ENCODE measurements at places on chromosomes 12 and 14. TPM values are rescaled to one million over a fixed set of nuclear protein-coding genes. Genes with fewer than 3 reads are reported as not detected.
A peak's percentile ranks its signal among the peaks of the same experiment; 100 is the strongest.

DNA sequence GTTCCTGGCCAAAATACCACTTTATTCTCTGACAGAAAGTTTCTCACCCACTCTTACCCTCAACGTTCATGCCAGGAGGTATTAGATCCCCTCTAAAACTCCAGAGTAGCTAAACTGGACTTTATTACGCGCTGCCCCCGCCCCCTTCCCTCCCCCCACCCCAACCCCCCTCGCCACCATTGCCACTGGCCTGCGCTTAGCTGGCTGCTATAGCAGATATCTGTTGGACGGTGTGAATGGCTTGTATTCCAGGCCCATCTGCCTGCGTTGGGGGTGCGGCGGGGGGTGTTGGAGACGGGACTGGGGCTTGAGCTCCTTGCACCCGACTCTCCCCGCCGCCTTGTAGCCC is 564 bp upstream of the THTPA start:
- no peak for DNase-seq

DNA sequence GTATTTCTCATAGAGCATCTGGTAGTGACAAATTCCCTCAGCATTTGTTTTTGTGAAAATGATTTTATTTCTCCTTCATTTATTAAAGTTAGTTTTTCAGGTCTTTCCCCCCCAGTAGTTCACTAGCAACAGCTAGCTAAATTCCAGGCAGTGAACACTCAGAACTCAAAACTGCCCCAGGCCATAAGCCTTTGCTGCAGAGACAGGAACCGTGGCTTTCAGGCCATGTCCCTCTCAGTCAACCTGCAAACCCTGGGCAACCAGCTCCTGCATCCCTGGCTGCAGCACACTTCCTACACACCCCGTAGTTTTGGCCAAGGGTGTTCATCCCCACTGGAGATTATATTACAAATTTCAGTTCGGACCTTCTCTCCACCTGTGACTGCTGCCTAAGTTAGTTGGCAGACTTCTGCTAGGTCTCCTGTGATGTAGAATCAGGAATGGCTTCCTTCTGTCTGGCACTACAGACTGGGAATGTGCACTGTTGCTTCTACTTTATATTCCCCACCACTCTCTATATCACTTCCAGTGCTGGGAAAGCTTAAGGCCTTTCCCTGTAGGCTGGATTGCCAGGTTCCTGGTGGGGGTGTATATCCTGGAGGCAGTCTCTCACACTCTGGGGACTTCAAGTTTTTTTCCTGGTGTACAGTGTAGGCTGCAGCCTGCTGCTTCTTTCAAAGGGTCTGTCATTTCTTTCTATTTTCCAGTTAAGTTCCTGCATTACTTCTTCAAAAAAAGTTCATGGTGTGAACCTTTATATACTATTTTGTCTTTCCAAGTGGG is 924.4 kb upstream of the LRFN5 start:
- no peak for DNase-seq

- no peak for DNase-seq
Observed at GRCh38 chr14:75667099-75667765, 6.2 kb downstream of the TTLL5 start.

The SERPINA10 gene
- total RNA-seq: not detected

GRCh38 chr12:107329569-107330324 is 236.4 kb upstream of the CRY1 start:
- no peak for DNase-seq

The ALX1 gene
- total RNA-seq: not detected

GRCh38 chr14:64844969-64845536 is 34.7 kb downstream of the SPTB start:
- no peak for DNase-seq

GRCh38 chr12:114319422-114319821 is 86.5 kb downstream of the TBX5 start:
- DNase-seq: peak; percentile 78

DNA sequence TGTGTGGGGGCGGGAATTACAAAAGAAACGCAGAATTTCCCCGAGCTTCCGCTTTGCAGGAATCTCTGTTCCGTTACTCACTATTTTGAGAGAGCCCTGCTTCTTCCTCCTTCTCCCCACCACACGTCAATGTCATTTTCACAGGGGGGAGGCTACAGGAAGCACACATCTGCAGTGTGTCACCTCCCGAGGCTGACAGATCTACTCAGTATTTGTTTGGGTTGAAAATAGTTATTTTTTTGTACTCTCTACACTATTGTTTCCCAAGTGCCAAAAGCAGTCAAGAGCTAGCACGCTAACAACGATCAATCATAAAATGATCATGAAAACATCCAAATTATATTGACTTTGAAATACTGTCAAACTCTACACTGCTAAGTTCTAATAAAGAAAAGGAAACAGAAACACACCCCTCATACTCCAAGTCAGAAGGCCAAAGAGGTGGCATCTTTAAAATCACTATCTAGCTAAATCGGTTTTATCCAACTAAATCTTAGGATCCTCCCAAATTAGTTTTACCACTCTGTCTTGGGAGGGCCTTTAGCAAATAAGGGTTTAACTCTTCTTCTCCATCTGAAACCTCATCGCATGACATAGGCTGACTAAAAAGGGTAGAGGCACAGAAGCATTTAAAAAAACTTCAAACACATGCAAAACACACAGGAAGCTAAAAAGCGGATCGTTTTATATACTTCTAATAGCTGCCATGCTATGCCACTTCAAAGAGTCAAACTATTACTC is 51.8 kb downstream of the FOXN3 start:
- no peak for DNase-seq

The SERPINA3 gene
- 220 TPM for total RNA-seq

DNA sequence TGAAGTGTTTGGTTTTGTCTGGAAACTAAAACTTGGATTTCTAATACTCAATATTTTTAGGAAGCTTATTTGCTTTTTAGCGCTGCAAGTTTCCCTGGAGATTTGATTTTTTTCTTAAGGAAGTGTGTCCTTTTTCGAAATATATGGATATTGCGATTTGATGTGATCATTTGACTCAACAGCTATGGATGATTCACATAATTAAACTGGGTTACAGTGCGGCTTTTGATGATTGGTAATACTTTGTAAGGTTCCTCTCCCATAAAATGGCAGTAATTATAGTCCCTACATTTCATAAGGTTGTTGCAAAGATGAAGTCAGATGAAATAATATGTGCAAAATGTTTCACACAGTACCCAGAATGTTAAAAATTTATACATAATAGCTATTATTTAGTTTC is 13.1 kb downstream of the LDHB start:
- DNase-seq: no peak
